ENCODE measurements at places on chromosomes 16 and 17.

GRCh38 chr16:10878644-10879501 lies 1.9 kb downstream of the CIITA start:
- DNase-seq, result no peak

DNA sequence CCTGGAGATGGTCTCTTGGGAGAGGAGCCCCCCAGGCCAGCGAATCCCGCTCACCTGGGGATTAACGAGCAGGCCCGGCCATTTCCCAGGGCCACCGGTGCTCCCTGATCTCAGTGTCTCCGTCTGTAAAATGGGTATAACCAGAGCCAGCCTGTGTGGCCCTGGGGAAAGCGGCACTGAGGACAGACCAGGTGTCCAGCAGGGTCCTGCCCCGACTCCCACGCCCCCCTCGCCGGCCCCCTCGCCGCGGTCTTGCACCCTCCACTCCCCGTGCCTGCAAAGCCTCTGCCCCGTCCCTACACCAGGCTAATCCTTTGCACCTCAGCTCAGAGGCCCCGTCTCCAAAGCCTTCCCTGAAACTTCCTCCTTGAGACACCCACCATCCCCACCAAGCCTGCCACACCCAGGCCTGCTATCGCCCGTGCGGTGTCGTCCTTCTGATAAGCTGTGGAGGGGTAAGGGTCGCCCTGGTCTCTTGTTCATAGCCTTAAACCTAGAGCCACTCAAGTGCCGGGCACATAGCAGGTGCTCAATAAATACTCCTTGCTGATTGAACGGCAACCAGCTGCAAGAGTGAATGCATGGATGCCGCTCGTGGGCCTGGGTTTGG lies 259.1 kb downstream of the C16orf95 start:
- no peak for DNase-seq

GRCh38 chr16:28082624-28083023 lies 19.1 kb upstream of the GSG1L start:
- DNase-seq, result no peak

DNA sequence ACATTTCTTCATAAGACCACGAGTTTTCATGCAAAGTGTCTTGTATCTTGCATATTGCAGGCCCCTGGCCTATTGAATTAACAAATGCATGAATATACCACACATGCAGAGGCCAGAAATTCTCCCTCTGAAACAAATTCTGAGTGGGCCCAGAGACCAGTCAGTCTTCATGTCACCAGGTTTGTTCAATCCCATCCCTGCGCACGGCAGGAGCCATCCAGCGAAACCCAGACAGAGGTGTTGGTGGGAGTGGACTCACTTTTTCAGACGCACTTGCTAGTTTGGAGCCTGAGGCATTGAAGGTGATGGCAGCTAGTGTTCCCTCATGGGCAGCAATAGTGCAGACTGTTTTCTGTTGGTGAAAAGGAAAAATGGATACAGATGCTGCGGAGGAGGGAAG lies 21.9 kb downstream of the WIPI1 start:
- no peak for DNase-seq

- DNase-seq, result no peak
Observed at GRCh38 chr16:70642633-70643032, 3.7 kb upstream of the IL34 start.

All from GDM1 (cell line).